ENCODE measurements at places on chromosomes 13 and 19.
A peak's percentile ranks its signal among the peaks of the same experiment; 100 is the strongest.

DNA sequence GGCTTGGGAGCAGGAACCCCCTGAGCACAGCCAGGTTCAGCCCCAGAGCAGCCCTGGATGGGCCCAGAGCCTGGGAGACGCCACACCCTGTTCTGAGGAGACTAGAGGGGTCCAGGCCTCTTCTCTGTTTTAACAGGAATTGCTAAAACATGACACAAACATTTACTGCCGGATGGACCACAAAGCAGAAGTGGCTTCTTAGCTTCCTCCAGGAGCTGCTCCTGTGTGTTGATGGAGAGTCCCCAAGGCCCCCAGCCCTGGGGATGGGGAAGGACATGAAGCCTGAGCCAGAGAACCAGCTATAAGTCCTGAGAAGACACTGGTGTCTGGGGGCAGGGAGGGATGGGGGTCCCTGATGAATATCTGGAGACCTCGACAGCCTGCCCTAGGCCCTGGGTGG is 14.6 kb downstream of the CEACAM3 start:
- DNase-seq = no peak

- no peak for DNase-seq
Measured at GRCh38 chr13:74633734-74634133, 499.5 kb upstream of the KLF12 start.

DNA sequence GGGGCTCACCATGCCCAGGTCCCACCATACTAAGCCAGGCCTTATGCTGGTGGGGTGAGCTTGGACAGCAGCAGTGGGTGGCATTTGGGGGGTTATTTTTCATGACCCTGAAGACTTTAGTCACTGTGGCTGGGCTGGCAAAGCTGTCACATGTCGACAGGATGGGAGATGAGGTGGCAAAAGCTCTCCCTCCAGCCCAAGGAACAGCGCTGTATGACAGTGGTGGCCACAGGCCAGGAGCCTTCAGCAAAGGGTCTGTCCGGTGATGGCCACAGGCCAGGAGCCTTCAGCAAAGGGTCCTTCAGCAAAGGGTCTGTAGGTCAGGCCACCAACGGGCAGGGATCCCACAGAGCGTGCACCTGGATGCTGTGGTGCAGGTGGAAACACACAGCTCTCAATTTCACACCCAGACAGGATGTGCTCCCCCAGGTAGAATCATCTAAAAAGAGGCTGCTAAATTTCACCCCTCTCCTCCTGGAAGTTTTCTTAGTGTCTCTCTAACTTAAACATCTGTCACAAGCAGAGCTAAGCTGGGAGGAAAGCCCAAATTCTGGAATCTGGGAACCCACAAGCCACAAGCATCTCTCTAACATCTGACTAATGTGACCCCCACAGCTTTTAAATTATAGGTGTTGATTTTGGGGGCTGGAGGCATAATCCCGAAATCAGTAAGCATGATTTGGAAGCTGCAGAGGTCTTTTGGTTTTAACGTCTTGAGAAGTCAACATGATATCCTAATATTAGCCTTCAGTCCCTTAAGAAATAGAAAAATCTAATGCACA is 23.0 kb downstream of the COL4A1 start:
- peak; percentile 56 for DNase-seq

DNA sequence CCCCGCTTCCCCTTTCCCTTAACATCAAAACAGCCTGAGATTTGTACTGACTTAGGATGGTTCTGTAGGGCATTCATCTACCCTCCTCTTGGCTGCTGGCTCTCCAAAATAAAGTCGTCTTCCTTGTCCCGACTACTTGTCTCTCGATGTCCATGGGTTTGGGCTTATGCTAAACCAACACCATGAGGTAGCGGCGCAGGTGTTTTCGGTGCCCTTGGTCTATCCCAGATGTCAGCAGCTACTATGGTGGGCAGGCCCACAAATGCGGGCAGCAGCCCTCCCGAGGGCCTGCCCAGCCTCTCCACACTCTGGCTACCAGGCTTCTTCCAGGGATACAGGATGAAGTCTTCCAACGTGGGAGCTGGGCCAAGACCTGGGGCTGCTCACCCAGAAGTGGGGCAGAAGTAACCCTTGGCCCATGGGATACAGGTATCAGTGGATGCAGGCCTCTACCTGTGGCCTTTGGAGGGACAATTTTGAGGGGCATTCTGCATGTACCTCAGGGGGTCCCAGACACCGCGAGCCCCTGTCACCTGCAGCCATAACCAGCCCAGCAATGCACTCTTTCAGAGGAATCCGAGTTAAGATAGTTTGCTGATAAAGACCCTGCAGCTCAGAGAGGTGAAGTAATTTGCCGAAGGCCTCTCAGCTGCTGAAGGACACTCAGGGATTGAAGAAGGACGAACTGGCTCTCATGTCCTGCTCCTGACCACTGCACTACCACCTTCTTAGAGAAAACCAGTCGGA is 47.8 kb upstream of the VSTM2B start:
- DNase-seq = no peak

GRCh38 chr19:39641773-39642172 is 13.9 kb upstream of the LGALS16 start:
- no peak for DNase-seq

- DNase-seq = no peak
Measured at GRCh38 chr13:93723316-93723715, 496.7 kb downstream of the GPC6 start.

DNA sequence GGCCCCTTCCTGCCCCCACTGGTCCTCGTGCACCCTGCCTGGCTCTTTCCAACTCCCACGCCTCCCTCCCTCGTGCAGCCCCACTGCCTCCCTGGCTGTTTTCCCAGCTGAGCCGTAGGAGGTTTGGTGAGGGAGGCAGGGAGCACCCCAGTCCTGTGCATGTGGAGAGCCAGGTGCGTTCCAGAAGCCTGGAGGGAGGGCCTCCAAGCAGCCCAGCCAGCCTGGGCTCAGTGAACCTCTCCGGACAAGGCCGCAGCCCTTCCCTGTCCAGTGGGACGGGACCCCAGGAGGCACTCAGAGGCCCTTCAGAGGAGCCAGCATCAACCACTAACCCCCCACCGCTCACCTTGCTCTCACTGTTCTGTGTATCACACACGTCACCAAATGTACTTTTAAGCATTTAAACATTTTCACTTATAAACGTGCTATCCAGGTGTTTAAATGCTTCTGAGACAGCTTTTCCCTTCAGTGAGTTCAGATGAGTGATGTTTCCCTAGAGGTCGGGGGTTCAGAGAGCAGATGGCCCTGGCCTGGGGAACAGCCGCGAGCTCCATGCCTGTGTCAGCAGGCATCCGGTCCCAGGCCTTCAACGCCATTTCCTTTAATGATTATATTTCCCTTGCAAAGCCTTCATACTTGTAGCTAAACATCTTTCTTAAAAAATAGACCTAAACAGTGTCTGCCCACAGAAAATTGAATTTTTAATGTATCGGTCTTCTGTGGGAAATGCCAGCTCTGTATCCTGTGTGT is 122.6 kb downstream of the ATP11A start:
- DNase-seq = no peak

GRCh38 chr13:41150058-41150457 is 17.5 kb upstream of the KBTBD6 start:
- DNase-seq = no peak

GRCh38 chr19:46596008-46596407 is 5.1 kb upstream of the CALM3 start:
- DNase-seq = no peak

GRCh38 chr19:52778811-52779210 is 7.8 kb downstream of the ZNF600 start:
- DNase-seq = no peak

GRCh38 chr13:30037306-30037705 is 186.9 kb upstream of the UBL3 start:
- DNase-seq = peak; percentile 50

Measured in RPMI7951 (cell line).